Activated gamma-delta T cell (primary cell): ENCODE measurements at places on chromosomes 13 and 19.

DNA sequence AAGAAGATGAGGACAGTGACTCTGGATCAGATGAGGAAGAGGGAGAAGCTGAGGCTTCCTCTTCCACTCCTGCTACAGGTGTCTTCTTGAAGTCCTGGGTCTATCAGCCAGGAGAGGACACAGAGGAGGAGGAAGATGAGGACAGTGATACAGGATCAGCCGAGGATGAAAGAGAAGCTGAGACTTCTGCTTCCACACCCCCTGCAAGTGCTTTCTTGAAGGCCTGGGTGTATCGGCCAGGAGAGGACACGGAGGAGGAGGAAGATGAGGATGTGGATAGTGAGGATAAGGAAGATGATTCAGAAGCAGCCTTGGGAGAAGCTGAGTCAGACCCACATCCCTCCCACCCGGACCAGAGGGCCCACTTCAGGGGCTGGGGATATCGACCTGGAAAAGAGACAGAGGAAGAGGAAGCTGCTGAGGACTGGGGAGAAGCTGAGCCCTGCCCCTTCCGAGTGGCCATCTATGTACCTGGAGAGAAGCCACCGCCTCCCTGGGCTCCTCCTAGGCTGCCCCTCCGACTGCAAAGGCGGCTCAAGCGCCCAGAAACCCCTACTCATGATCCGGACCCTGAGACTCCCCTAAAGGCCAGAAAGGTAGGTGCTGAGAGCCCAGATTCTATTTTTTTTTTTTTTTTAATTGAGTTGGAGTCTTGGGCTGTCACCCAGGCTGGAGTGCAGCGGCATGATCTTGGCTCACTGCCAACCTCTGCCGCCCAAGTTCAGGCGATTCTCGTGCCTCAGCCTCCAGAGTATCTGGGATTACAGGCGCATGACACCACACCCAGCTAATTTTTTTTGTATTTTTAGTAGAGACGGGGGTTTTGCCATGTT lies 2.3 kb downstream of the PPP1R15A start:
- peak; percentile 32 for DNase-seq

GRCh38 chr19:47419030-47419783 lies at the start of gene MEIS3:
Gene MEIS3 (minus strand): TSS chr19:47419527. CDS start chr19:47419081, 446 bp downstream.
- no peak for DNase-seq

DNA sequence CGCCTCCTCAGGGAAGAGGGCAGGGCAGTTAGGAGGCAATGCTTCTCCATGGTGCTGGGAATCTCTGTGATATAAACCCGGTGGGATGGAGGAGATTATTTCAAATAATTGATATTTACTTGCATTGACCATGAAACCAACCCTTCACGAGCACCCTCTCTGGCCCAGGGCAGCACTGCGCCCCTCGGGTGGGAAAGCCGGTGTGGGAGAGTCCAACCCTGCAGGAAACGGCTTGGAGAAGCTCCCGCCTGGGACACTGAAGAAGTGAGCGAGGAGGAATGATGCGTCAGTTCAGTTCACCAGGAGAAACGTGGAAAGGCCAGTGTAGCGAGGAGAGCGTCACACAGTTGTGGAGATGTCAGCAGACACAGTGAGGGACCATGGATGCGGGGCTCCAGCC lies 99.9 kb downstream of the COL4A2 start:
- no peak for DNase-seq

DNA sequence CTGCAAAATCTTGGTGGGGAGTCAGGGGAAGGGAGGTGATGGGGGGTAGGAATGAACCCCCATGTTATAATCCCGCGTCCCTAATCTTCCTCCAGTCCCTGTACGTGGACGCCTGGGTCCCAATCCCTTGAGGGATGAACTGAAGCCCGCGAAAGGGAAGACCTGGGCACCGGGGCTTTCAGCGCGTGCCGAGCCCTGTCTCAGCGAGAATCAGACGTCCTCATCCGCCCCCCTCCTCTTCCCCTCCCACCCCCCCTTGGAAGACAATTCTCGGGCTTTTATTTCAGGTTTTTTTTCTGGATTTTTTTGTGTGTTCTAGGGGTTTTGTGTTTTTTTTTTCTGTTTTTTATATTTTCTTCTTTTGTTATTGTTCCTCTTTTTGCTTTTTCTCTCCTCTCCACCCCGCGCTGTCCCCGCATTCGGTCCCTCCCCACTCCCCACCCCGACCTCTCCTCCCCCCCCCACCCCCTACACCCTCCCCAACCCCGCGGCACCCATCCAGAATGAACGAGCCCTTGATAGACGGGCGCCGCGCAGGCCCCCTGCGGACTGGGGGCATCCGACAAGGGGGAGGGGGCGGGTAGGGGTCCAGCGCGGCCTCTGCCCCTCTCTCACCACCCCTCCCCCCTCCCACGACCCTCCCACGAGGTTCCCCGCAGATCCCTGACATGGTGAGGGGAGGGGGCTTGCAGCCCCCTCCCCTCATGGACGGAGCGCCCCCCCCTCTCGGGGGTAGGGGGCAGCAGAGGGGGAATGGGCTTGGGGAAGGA lies 10.3 kb downstream of the C19orf81 start:
- DNase-seq: no peak

DNA sequence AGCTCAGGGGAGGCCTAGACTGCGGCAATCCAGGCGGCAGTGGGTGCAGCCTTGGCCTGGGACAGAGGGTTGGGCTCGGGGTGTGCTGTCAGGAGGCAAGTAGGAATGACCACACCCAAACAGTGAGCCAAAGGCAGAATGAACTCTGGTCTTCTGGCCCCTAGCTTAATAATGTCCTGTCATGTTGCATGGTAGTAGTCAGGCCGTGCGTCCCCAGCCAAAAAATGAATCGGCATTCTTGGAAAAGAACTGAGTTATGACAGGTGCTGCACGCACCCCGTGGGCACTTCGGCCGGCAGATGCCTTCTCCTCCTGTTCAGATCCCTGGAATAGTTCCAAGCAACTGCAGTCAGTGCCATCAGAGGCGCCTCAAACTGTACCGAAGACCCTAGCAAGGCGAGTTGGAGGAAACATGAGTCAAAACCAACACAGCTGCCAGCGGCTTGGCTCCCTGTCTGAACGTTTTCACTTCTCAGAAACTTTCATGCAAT lies 55.9 kb downstream of the ATP7B start:
- DNase-seq: no peak

DNA sequence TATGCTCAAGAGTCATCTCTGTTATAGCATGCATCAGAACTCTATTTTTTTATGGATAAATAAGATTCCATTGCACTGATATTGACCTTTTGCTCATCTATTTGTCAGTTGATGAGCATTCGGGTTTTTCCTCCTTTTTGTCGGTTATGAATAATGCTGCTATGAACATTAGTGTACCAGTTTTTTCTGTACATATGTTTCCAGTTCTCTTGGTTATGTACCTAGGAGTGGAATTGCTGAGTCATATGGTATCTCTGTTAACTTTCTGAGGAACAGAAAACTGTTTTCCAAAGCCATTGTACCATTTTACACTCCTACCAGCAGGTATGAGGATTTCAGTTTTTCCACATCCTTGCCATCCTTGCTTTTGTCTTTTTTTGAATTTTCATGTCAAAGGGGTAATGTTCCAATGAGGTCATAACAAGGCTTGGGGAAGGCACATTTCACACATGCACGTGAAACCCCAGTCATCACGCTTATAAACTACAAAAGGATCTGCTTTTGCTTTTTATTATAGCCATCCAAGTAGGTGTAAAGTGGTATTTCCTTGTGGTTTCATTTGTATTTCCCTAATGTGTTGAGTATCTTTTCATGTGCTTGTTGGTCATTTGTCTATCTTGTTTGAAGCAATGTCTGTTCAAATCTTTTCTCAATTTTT lies 14.6 kb downstream of the KBTBD7 start:
- no peak for DNase-seq

DNA sequence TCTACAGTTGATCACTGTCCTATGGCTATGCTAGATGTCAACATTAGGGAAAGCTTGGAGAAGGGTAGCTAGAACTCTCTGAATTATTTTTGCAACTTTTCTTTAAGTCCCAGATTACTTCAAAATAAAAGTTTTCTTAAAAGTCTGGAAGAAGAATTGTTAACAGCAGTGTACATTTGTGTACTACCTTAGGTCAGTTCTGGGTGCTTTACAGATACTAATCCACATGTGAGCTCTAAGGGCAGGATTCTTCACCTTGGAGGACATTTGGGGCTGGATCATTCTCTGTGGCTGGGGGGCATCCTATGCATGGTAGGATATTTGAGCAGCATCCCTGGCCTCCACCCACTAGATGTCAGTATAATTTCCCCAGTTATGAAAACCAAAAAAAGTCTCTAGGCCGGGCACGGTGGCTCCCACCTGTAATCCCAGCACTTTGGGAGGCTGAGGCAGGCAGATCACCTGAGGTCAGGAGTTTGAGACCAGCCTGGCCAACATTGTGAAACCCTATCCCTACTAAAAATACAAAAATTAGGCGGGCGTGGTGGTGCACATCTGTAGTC lies 2.8 kb downstream of the BRME1 start:
- DNase-seq: no peak

DNA sequence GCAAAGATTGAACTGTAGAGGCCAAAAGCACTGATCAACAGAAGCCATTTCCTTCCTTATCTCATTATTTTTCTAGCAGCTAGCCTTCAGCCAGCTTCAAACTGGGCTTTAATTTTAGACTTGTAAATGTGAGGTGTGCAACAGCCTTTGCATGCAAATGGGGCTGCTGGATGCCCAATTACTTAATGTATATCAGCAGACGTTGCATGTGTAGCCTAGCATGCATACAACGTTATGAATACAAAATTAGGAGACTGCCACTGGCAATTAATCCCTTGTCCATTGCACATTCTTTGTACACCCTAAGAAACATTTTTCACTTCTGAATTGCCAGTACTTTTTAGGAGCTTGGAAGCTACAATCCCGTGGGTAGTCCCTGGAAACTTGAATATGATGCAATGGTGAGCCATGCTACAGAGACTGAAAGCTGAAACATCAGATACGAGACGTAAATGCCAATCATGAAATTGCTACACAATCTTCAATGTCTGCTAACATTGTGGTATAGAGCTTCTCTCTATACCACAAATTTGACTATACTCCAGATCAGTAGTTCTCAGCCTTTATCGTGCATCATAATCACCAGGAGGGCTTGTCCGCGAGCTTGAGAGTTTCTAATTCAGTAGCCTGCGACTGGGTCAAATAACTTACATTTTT lies 20.2 kb downstream of the EPSTI1 start:
- DNase-seq: no peak

DNA sequence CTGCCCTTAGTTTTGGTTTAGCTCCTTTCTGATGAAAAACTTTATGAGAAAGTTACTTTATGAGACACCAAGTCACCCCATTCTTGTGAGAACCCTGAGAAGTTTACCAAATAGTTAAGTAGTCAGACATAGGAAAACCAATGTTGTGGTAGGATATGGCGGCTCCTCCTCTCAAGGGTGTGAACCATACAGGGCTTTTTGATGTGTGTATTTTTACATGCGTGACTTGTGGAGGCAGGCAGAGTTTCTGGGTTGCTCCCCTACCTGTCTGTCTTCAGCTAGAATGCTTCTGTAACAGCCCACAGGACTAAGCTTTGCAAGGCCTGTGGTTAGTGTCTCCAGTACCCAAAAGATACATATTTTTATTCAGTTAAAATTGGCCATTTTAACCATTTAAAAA lies 18.3 kb downstream of the UBAC2 start:
- no peak for DNase-seq

GRCh38 chr19:11612816-11613511 lies 15.7 kb downstream of the ZNF627 start:
- DNase-seq: no peak

DNA sequence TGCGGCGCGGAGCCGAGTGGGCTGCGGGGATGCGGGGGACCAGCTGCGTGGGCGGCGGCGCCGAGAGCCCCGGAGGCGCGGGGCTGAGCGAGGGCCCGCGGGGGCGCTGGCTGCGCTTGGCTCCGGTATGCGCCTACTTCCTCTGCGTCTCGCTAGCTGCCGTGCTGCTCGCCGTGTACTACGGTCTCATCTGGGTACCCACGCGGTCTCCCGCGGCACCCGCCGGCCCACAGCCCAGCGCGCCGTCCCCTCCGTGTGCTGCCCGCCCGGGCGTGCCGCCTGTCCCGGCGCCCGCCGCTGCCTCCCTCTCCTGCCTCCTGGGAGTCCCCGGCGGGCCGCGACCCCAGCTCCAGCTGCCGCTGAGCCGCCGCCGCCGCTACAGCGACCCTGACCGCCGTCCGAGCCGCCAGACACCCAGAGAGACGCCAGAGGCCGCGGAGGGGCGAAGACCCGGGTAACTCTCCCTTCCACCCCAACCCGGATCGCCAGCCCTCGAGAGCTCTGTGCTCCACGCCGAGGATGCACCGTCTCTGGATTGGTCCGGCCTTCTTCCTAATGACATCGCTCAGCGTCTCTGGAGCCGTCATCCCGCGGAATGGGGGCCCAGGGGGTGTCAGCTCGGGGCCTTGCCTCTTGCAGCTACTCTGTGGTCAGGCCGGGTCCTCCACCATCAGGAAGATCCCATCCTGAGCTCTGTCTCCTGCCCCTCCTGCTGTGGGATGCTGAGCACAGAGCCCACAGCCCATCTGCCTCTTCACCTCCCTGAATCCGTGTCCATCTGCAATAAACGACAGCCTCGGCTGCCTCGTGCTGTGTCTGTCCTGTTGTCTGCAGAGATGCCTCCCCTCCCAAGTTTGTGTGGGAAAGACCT lies 441 bp downstream of the INAFM1 start:
- no peak for DNase-seq

GRCh38 chr19:3440082-3440481 lies 40.2 kb downstream of the SMIM24 start:
- no peak for DNase-seq

DNA sequence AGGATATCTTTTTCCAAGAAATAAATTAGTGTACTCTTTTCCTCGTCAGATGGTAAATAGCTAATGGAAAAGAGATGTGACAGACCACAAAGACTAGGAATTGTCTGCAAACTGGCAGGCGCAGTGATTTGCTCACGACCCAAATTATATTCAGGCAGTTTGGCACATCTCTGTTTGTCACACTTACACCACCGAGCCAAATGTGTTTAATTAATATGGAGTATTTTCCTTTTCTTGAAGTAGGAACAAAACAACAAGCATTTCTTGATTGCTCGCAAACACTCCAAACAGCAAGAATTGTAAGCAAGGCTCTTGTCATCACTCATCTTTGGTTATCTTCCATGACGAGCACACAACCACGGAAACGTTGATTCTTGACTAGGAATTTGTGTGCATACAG lies 884.2 kb downstream of the PCDH9 start:
- DNase-seq: no peak

DNA sequence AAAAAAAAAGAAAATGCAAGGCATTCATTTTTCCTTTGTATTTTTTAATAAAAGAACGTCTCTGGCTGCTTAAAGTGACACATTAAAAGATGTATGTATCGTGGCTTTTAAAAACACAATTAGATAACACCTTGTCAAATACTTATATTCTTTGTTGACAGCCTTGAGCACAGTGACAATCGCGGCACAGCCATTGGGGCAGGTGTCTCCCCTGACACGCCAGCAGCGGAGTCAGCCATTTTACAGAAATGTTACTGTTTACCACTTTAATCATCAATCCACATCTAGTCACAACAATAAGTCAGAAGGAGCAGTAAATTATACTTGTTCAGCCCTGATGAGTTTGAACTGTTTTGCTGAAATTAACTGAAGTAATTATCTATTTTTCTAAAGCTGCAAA lies 224.1 kb downstream of the ZNF536 start:
- DNase-seq: no peak
